ENCODE measurements at places on chromosomes 11 and 22.

DNA sequence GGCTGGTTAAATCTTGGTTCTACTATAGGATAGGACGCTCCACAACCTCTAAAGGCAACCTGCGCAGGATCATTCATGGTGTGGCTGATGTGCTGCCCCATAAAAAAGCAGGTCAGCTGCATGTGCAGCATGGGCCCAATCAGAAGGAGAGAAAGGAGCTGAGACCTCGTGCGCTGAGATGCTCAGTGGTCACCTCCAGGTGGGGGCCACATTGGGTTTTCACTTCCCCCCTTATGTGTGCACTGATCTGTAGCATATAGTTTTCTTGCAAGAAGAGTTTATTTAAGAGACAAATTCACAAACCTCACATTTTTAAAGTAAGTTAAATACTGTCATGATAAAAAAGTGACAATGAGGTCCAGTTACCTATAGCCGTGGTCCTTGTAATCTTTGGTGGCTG, 24.3 kb downstream of the SERPIND1 start:
- no peak for DNase-seq

GRCh38 chr11:64078284-64078683, 42.6 kb downstream of the FLRT1 start:
- DNase-seq, result no peak

GRCh38 chr11:12746593-12747097, 72.4 kb downstream of the TEAD1 start:
- DNase-seq, result no peak

- no peak for DNase-seq
Measured at GRCh38 chr11:1339066-1339675, 29.7 kb upstream of the TOLLIP start.

- no peak for DNase-seq
Measured at GRCh38 chr11:85844439-85845123, 10.6 kb upstream of the CCDC83 start.

GRCh38 chr11:130055617-130056016, 14.1 kb upstream of the APLP2 start:
- DNase-seq, result no peak

DNA sequence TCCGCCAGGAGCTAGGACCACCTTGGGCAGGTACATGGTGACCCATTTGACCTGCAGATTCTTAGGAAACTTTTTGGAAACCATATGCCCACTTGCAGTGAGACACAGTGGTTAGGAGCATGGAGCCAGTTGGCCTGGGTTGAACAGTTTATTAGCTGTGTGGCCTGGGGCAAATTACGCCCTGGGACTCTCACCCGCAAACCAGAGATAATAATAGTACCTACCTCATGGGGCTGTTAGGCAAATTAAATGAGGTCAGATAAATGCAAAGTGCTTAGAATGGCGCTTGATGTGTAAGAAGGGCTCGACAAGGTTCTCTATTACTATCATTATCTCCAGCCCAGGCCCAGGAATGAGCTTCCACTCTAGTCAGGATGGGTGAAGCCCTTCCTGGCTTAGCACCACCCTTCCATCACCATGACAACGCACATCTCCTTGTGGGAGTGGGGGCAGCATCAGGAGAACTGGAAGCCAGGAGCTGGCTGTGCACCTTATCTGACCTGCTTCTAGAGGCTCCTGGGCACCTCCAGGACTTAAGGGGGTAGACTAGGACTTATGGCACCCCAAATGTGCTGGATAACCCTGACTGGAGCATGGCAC, 5.1 kb downstream of the SYT12 start:
- DNase-seq, result no peak

DNA sequence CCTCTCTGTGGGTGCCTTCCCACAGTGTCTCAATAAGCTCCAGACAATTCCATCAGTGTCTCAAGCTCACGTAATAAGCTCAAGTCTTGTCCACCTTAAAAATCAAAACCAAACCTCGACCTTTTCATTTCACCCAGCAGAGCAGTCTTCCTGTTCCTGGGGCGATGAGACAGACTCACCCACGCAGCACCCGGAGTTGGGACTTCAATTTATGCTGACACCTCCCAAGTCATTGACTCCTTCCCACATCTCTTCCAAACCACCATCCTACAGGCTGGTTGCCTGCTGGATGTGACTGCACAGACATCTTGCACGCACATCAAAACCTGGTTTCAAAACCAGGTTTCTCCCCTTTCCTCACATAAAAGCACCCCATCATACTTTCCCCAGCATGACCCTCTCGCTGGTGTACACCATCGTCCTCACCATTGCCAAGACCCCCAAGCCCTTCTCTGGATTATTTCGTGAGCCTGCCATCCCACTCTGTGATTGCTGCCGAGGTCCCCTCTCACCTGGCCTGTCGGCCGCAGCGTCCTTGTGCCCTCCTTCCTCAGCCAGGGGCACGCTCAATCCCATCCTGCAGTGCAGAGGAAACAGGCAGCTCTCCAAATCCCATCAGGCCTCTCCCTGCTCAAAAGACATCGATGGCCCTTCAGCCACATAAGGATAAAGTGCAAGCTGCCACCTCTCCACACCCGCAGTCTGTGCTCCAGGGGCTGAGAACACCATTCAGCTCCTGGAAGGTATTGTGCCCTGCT, 45.1 kb upstream of the FBXO3 start:
- no peak for DNase-seq

- no peak for DNase-seq
Measured at GRCh38 chr11:118087931-118088330, 1.2 kb upstream of the SMIM35 start.

DNA sequence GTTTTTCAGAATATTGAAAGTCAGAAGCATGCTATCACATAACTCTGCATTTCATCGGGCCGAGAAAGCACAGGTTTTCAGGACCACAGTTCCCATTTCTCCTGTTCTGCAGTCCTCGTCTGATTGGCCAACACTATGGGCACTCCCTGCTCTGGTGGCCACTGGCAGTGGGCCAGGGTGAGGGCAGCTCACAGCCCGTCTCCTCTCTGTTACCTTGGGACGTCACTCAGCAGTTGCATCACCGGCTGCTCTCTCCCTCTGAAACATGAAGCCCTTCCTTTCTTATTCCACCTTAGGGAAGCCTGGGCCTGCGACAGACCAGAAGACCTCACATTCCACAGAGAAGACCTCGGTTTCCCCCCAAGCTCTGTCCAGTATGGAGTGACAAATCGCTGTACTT, 11.4 kb upstream of the MICAL3 start:
- DNase-seq, result no peak

GRCh38 chr11:101880222-101880621, 34.6 kb upstream of the CEP126 start:
- DNase-seq, result no peak

GRCh38 chr11:68683121-68683520, 1.2 kb upstream of the GAL start:
- DNase-seq, result no peak

GRCh38 chr11:31664954-31665353, 146.2 kb downstream of the PAX6 start:
- no peak for DNase-seq

DNA sequence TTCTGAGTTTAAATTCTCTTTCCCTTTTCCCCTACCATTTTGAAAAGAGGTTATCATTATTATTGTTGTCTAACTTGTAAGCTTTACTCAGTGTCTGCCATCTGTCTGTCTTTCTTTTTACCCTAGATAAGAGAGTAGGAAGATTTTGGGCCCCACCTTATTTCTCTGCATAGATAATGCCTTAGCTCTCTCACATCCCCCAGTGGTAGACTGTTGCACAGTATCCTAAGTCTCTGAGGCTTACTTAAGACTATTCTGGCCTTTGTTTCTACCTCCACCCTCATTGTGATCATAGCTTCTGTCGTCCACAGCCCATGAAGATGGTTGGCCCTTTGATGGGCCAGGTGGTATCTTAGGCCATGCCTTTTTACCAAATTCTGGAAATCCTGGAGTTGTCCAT, 3.6 kb upstream of the OR51L1 start:
- DNase-seq, result no peak

DNA sequence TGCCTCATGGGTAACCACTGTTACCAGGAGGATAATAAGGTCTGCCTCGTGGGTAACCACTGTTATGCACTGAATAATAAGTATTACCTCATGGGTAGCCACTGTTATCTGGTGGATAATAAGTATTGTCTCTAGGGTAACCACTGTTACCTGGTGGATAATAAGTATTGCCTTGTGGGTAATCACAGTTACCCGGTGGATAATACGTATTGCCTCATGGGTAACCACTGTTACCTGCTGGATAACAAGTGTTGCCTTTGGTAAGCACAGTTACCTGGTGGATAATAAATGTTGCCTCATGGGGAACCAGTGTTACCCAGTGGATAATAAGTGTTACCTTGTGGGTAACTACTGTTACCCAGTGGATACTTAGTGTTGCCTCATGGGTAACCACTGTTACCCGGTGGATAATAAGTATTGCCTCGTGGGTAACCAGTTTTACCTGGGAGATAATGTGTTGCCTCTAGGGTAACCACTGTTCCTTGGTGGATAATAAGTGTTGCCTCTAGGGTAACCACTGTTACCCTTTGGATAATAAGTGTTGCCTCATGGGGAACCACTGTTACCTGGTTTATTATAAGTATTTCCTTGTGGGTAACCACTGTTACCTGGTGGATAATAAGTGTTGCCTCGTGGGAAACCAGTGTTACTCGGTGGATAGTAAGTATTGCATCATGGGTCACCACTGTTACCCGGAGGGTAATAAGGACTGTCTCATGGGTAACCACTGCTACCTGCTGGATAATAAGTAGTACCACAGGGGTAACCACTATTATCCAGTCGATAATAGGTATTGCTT, 10.6 kb upstream of the NXPE4 start:
- no peak for DNase-seq

- no peak for DNase-seq
Measured at GRCh38 chr22:37972527-37972926, 11.8 kb downstream of the SOX10 start.

DNA sequence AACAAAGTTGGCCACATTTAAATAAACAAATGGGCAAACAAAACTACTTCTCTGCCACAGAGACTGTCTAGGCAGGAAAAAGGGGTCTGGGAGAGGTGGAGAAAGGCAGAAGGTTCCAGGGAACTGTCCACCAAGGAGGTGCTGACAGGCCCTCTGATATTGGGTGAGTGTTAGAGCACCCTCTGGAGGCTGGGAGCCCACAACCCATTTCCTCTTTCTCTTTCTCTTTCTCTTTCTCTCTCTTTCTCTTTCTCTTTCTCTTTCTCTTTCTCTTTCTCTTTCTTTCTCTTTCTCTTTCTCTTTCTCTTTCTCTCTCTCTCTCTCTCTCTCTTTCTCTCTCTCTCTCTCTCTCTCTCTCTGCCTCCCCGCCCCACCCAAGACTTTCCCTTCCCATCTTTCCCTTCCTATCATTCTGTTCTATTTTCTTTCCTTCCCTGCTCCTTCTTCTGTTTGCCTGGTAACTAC, 912.8 kb downstream of the DLG2 start:
- no peak for DNase-seq

DNA sequence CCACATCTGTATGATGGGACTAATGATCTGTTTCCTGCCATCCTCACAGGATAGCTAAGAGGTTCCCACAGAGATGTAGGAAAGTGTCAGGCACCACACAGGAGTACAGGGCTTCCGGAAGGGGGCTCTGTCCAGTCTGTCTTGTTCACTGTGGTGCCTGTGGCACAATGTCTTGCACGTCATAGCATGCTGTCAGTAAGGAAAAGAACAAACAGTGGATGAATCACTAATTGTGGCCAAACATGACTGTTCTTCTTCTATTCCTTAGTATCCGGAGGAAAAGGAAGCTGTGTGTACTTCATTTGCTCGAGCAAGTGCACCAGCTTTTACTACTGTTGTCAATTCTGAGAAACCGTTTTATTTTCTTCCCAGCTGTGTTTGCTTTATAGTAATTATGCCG, 73.4 kb upstream of the YWHAH start:
- no peak for DNase-seq

DNA sequence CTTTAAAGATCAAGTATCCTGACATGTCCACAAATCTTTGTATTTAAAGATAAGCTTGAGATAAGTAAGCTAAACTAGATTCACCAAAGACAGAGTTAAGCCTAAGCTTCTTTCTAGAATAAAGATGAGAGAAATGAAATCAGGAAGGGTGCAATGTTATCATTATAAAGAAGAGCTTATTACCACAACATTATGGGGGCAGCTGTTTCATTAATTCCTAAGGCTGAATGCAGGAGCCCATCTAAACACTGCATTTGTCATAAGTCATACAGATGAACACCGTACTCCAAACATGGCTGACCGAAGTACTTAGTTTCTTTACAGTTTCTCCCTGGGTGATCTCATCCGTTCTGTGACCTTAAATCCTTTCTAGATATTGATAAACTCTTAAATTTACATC, 16.3 kb downstream of the FDX1 start:
- no peak for DNase-seq

GRCh38 chr11:122439866-122440810, 215.4 kb upstream of the UBASH3B start:
- DNase-seq, result no peak

- DNase-seq, result no peak
Measured at GRCh38 chr22:42418811-42419242, 13.4 kb downstream of the NFAM1 start.

GRCh38 chr11:18502352-18502751, 24.4 kb downstream of the TSG101 start:
- no peak for DNase-seq

GRCh38 chr11:112334381-112334780, 73.7 kb upstream of the PLET1 start:
- no peak for DNase-seq

DNA sequence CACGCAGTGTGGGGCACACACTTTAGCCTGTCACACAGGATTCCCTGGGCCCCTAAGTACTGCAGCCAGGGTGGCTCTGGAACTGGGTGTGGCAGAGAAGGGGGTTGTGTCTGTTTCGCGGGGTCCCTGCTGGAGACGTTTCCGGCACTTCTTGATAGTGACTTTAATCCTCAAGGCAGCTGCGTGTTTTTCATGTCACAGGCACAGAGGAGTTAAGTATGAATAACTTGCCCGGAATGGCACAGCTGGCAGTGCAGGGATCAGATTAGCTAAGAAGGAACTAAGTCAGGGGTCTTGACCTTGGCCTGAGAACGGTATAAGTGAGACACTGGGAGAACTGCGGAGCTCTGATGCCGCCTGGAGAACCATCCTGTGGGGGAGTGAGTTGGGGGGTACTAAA, 7.5 kb upstream of the KRTAP5-7 start:
- DNase-seq, result no peak

GRCh38 chr22:20431511-20432192, 6.0 kb downstream of the SCARF2 start:
- peak; percentile 45 for DNase-seq

DNA sequence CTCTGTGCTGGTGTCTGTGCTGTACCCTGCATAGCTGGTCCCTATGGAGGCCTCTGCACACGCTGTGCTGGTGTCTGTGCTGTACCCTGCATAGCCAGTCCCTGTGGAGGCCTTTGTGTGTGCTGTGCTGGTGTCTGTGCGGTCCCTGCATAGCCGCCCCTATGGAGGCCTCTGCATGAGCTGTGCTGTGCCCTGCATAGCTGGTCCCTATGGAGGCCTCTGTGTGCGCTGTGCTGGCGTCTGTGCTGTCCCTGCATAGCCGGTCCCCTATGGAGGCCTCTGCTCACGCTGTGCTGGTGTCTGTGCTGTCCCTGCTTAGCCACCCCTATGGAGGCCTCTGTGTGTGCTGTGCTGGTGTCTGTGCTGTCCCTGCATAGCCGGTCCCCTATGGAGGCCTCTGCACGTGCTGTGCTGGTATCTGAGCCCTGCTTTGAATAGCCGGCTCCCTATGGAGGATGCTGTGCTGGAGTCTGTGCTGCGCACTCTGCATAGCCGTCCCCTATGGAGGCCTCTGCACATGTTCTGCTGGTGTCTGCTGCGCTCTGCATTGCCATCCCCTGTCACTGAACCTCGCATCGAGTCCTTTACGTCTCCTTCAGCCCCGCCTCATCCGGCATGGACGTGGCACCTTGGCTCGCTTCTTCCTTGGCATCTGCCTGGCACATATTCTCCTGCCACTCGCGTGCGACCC, 6.2 kb downstream of the NADSYN1 start:
- no peak for DNase-seq

- no peak for DNase-seq
Measured at GRCh38 chr22:44441401-44442185, 56.4 kb downstream of the RTL6 start.

Data from CD8-positive, alpha-beta memory T cell (primary cell).